GM23338 (cell line): ENCODE measurements at places on chromosomes 3 and 15. TPM values are rescaled to one million over a fixed set of nuclear protein-coding genes. Genes with fewer than 3 reads are reported as not detected.
A peak's percentile ranks its signal among the peaks of the same experiment; 100 is the strongest.

DNA sequence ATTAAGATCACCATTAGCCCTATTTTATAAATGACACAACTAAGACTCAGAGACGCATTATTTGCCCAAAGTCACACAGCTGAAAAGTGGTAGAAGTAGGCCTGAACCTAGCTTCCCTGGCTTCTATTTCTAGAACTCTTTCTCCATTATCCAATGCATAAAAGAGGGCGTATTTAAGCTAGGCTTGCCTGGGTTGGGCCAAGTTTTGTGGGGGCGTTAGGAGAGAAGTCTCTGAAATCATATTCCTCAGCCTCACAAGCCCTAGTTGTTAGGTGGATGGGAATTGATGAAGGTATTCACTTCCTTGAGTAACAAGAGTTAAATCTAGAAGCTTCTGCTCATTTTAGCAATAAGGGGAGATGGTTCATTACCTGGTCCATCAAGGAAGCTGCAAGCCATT lies 22.3 kb downstream of the TIMP4 start:
- no peak for DNase-seq

DNA sequence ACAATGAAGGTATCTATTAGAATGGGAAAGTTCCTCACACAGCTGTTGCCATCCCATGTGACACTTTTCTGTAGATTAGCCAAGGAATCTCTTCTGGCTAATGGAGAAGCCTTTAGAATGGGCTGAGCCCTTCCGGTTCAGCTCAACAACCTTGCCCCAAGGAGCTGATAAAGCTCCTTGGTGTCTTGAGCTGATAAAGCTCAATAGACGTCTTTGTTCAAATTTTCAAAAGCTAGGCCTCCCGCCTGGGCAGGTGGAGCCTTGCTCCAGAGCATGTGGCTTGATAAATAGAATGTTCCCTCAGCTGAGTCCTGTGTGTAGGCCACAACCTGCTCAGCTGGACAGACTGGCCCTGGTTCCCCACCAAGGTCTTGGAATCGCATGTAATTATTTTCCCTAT lies 7.2 kb upstream of the BNIP2 start:
- DNase-seq: no peak

CHAC1 gene
- 112 and 124 TPM in 2 replicates for total RNA-seq

MAP1A gene
- total RNA-seq: 2.0 and 2.3 TPM in 2 replicates

CIB2 gene
- total RNA-seq: 62.6 and 64.4 TPM in 2 replicates

GRCh38 chr3:161296814-161297213 lies 74.5 kb downstream of the SPTSSB start:
- DNase-seq: no peak

DNA sequence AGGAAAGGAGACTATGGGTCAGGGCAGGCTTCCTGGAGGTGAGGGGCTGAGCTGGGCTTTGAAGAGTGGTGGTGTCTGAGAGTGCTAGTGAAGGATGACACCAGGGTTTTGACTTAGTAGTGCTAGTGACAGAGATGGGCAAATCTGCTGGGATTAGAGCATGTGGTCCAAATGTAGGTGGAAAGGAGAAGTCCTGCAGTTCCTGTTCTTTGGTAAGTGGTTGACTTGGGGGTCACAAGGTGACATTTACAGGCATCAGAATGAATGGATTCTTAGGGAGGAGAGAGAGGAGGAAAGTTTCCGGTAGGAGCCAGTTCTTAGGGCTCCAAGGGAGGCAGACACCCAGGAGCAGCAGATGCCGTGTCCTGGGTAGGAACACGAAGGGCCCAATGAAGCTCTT lies 796 bp upstream of the DOCK3 start:
- DNase-seq: peak; percentile 17
